ENCODE measurements at places on chromosomes 6 and 20.

GRCh38 chr6:52894285-52894684, 15.2 kb downstream of the GSTA3 start:
- DNase-seq = no peak

DNA sequence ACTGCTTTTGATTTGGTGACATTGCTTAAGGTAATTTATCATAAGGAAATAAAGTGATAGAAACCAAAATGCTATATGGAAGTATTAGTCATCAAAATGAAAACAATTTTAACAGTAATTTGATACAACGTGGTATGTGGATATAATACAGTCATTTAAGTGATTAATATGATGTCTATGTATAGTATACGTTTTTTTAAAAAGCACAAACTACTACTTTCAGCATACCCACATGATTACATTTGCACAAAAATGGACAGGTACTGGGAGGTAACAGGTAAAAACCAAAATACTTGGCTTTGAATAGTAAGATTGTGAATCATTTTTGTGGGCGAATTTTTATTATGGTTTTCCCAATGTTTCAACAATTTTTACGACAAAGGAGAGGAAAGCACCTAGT, 97.6 kb downstream of the OGFRL1 start:
- no peak for DNase-seq

DNA sequence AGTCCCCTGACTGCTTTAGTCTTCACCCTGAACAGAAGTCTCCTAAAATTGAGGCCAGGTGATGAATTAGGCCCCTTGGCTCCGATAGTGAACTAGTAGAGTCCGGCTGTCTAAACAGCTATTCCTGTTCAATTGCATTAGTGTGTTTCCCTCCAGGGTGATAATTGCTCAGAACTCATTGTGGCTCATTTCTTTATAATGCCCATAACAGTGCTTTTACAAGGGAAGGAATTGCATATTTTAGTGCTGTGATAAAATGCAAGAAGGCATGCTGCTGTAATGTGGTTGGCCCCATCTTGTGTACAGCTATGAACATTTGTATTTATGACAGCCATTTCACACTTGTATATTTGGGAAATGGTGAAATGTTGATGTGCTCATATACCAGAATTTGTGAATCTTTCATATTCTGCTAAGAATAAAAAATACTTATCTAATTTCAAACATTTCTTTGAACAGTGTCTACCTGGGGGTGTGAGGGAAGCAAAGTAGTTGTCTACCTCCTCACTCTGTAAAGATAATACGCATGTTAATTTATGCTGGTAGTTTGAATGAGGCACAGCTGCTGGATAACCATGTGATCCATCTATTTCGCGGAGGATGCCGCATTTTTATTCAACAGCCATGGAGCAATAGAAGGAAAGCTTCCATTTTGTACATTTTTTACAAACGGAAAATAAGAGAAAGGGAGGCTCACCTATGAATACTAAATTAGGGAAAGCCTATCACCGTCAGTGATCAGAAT, 451.4 kb downstream of the NKAIN2 start:
- DNase-seq = no peak

GRCh38 chr20:3710703-3711483, 1.5 kb downstream of the SIGLEC1 start:
- peak; percentile 85 for DNase-seq

DNA sequence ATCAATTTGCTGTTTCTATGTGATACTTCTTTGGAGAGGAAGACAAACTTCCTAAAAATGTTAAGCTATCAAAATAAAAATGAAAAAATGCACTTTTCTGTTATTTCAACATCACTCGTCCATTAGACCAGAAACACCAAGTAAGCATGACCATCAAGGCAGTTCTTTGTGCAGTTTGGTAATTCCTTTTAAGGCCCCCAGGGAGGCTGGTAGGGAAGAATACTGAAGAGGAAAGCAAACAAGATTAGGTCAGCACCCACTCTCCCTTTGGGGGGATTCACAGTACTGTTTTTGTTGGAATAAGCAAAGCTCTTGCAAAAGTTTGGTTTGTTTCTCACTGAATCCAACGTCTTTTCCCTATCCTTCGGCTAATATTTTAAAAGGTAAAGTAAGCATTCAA, 206.8 kb upstream of the SLC35B3 start:
- DNase-seq = no peak

DNA sequence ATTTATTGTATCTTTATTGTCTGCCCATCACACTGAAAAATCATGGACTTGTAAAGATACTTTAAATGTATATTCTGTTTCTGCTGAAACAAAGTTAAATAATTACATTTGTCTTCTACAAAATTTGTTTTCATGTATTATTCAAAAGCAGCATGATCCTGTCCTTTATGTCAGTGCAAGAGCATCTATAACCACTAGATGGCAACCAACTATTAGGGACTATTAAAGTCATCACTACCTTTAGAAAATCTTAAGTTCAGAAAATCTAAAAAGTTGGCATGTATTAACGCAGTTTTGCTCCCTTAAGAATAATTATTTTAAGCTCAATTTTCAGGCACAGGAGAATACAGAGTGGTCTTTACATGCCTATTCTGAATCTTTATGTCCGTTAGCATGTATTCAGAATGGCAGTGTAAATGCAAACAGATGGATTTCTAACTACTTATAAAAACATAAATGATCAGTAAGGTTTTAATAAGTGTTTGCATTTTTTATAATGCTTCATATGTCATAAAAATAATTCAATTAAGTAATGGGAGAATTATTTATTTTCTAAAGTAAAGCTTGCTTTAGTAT, 17.8 kb downstream of the TMEM30A start:
- DNase-seq = no peak

- no peak for DNase-seq
Measured at GRCh38 chr20:504632-505075, 38.9 kb downstream of the CSNK2A1 start.

GRCh38 chr20:60071965-60072364, 113.7 kb downstream of the CDH26 start:
- no peak for DNase-seq

DNA sequence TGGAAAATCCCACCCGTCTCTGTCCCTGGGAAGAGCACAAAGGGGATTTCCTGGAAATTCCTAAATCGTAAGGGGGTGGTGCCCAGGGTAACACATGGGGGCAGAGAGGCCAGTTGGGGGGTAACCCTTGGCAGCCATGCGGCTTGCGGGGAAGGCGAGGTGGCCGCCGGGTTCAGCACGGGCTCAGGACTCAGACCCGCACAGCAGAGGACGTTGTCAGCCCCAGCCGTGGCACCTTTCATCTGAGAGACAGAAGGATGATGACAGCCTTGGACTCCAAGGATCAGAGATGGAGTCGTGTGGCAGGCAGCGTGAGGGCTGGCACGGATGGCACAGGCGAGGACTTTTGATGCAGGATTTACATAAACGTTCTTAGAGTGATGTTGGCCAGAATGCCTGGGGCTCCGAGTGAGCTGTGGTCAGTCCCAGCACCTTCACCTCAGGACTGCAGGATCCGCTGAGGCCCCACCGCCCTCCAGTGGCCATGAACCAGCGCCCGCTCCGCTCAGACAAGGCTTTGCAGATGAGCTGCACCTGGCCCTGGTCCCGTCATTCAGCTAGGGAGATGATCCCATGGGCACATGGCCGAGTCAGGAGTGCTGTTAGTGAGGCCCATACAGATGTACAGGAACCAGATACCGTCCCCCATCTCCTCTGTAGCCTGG, 190.3 kb downstream of the TAF4 start:
- no peak for DNase-seq

DNA sequence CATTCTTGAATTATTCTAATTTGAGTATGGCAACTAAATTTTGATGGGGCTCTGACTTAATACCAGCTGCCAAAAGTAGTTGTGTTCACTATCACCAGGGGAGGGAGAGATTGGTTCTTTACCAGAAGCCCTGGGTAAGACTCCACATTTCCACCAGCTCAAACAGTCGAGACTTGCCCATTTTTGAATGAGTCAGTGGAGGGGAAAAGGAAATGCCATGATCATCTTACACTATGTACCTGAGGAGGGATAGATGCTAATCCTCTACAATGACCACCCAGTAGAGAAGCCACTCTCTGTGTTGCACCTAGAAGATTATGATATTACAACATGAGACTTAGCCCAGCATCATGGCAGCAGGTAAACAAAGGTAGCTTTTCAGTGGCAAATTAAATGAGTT, 77.0 kb upstream of the SGK1 start:
- no peak for DNase-seq

DNA sequence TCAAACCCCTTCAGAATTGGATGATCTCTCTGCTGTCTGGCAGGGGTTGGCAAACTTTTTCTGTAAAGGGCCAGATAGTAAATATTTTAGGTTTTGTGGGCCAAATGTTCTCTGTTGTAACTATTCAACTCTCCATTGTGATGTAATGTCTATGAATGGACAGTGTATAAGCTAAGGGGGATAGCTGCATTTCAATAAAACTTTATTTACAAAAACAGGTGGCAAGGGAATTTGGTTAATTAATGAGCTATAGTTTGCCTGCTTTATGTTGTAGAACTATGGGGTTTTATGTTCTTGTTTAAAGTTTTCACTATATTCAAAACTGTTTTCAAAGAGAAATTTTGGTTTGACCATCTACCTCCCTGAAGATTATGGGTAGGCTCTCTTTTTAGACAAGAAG, 182.1 kb upstream of the CITED2 start:
- DNase-seq = no peak

DNA sequence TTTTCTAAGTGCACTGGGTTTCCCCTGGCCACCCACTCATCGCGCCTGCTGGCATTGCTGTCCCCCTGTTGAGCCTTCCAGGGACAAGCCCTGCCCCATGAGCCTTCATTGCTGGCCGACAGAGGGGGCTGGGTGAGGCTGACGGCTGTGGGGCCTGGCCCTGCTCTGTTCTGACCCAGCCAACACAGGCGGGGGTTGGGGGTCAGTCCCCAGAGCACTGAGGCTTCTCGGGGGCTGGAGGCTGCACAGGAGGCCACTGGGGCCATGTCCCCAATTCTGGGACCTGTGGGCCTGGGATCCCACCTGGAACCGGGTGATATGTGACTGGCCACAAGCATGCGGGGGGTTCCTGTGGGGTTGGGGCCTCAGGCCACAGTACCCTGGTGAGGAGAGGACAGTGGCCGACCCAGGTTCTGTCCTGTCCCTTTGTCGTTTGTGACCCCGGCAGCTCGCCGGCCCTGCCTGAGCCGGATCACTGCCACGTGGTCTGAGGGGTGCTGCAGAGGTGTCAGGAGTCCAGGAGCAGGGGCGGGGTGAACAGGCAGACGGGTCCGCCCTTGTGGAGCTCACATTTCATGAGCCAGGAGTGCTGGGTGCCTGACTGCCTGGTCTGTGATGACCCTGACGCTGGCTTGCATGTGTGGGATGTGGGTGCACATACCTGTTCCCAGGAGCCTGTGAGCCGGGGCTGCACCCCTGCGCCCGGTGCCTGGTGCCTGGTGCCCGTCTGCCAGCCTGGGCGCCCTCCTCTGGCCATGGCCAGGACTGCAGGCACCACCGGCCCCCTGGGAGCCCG, 2.1 kb upstream of the COL20A1 start:
- peak; percentile 83 for DNase-seq

DNA sequence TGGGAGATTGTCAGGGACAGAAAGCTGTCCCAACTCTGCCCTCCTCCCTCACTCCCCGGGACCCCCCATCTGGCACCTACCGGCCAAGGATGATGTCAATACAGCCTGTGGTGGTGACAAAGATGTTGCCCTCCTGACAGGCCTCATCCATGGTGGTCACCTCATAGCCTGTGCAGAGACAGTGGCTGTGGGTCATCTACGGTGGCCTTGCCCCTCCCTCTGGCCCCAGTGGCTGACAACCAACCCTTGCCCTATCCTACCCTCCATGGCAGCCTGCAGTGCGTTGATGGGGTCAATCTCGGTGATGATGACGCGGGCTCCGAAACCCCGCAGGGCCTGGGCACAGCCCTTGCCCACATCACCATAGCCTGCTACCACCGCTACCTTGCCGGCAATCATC, 12.7 kb downstream of the AHCY start:
- no peak for DNase-seq

- no peak for DNase-seq
Measured at GRCh38 chr20:25016471-25016870, 23.9 kb upstream of the APMAP start.

DNA sequence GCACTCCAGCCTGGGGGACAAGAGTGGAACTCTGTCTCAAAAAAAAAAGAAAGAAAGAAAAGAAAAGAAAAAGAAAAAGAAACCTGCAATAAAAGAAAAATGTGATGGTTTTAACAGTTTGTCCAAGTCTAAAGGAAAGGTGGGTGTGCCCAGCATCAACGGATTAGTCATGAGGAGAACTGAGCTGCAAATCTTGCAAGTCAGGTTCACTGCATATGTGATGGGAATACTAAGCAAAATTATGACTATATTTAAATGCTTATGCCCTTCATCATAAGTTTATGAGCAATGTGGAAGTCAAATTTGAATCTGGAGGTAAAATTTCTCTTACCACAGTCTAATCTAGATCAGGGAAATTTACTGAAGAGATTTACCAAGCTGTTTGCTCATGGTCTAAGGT, 13.1 kb upstream of the CDK19 start:
- no peak for DNase-seq

Data from activated CD4-positive, alpha-beta T cell treated with anti-CD3 and anti-CD28 coated beads for 48 hours (primary cell).